Activated T-cell treated with anti-CD3 and anti-CD28 coated beads, Interleukin-2, amount 50 U/mL, for 72 hours (primary cell): ENCODE measurements at places on chromosomes 2 and 18. TPM values are rescaled to one million over a fixed set of nuclear protein-coding genes. Genes with fewer than 3 reads are reported as not detected.

- no peak for DNase-seq
These were observed 58.3 kb downstream of the MTCL1 start for GRCh38 chr18:8763611-8764010.

GRCh38 chr2:148201075-148202004, 180.4 kb downstream of the MBD5 start:
- DNase-seq = peak; percentile 38

- DNase-seq = no peak
These were observed 800 bp upstream of the RALB start for GRCh38 chr2:120251880-120252224.

DNA sequence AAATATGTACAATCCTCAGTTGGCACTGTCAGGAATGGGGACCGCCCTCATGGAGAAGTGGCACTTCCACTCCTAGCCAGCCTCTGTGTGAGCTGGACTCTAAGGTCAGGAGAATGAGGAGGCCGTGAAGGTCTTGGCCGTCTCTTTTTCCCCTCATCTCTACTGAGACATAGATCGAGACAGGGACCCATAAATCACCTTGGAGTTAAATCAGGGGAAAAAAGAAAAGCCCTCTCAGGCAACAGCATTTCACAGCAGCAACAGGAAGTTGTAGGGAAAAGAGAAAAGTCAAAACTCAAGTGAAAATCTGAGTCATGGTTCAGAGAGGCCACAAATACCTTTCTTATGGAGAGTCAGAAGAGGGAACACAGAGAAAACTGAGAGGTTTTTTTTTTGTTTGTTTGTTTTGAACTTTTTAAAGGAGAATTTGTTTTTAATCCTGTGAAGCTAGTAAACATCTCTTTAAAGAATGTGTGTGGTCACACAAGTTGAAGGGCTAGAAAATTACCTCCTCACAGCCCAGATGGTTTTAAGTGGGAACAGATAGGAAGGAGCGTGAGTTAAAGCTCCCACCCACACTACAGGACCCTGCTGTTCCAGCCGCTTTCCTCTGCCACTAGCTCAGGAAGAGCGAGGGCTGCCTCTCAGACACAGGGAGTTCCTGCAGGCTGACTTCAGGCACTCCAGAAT, 30.6 kb upstream of the CYP1B1 start:
- DNase-seq = no peak

Gene PCARE
- not detected for total RNA-seq

Gene IL36RN
- total RNA-seq = not detected

DNA sequence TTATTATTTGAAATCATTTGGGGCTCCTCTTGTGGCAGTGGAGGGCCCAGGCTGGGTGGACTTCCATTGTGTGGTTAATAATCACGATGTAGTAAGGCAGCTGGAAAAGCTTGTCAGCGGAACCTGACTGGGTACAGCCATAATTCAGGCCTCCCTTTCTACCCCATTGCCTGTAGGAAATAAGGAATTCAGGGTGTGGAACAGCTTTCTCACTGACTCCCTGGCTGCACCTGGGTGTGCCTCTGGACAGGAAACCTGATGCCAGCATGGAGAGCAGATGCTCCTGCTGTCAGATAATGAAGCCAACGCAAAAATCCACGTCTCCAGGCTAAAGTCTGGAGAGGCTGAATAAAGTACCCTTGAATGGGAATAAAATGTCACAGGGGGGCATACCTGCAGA, 44.2 kb downstream of the LYPD6B start:
- DNase-seq = no peak

DNA sequence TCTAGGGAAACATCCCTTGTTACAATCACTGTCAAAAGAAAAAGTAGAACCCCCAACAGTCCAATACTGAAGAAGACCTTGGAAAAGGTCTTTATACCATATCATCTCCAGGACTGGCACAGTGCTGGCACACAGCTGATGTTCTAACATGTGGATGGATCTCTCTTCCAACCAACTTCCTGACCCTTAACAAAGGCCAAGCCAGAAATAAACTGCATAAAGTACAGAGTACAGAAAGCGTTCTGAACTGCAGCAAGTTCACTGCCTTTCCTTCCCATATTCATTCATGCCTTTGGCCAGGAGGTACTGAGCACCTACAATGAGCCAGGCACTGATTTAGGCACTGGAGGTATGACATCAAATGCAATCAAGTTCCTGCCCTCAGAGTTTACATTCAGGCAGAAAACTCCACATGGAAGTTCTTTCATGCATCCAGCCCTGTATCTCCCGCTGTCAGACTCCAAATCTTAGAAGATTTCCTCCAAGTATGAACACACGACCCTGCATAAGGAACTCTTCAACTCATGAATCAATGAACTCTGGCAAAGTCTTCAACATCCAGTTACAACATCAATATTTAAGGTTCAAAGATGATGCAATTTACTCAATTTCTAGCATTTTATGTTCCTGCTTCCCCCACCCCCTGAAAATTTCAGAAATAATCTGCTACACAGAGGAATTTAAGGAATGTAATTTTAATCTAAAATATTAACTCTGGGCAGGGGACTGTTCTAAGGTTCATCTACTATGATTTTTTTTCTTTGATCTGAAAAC, 33.8 kb downstream of the ACVR1 start:
- no peak for DNase-seq
